ENCODE measurements at places on chromosomes 3 and 15. TPM values are rescaled to one million over a fixed set of nuclear protein-coding genes. Genes with fewer than 3 reads are reported as not detected.

Gene HYKK
- 5.8 TPM for total RNA-seq

Gene SGO1
- 13.7 TPM for total RNA-seq

Gene NAALADL2
- total RNA-seq: 0.28 TPM

Gene SLC22A13
- not detected for total RNA-seq

Gene AMT
- total RNA-seq: 0.53 TPM

Gene SHC4
- total RNA-seq: 0.92 TPM

Gene SEMA6D
- not detected for total RNA-seq

Gene UACA
- 26.4 TPM for total RNA-seq

Gene EFCAB12
- total RNA-seq: 1.0 TPM

Gene CCDC54
- total RNA-seq: not detected

Gene CNTN3
- total RNA-seq: not detected

Gene SLC51B
- total RNA-seq: 13.6 TPM

Gene SLC22A14
- total RNA-seq: 0.05 TPM

Gene AGBL1
- not detected for total RNA-seq

Gene CYP19A1
- total RNA-seq: 0.10 TPM

Gene UROC1
- total RNA-seq: not detected

Gene PPM1L
- 0.46 TPM for total RNA-seq

Gene IMPG2
- not detected for total RNA-seq

Gene CCK
- 1.7 TPM for total RNA-seq

Gene FRMD5
- 2.1 TPM for total RNA-seq

Gene TTC23
- 10.2 TPM for total RNA-seq

Gene IL17RE
- total RNA-seq: 1.7 TPM

Gene GABRR3
- total RNA-seq: not detected

Data from A549 treated with AZD2906 at 1 μM for 4 hours (cell line).